Cortex of kidney (tissue), 1 donor: ENCODE measurements at places on chromosomes 6 and 20.

DNA sequence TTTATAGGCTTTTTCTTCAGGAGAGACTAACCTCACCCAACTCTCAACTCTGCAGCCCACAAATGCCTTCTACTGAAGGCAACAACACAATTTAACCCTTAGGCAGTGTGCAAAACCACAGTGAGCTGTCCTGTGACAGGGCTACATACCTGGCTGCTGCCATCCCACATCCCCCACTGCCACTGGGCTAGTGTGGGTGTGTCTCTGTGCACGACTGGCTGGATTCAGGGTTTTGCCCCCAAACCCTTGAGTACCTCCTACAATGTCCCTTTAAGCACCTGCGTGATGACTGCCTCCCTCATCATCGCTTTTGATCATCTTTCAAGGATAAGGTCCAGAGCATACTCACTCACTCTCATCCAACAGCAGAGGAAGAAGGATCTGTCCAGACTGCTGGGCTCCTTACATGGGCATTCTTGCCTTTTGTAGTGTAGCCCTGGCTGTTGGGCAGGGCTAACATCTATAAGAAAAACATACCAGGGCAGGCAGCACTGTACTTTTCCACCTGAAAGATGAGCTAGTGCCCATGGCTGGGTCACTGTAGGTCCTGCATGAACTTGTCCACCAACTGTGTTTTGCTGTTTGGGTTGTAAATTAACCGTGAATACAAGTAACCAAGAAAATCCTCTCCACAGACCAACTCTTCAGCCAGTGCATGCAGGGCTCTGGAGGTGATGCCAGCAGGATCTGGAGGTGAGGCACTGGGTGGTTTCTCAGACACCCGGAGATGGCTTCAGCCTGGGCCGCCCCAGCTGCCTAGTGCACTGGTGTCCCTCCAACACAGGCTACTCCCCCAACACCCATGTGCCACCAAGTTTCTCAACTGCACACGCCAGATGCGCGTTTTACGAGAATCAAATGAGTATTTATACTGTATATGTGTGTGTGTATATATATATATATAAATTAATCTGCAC, 45.2 kb downstream of the PLCG1 start:
- no peak for DNase-seq

GRCh38 chr20:54161821-54162149, 12.0 kb downstream of the CYP24A1 start:
- no peak for DNase-seq

DNA sequence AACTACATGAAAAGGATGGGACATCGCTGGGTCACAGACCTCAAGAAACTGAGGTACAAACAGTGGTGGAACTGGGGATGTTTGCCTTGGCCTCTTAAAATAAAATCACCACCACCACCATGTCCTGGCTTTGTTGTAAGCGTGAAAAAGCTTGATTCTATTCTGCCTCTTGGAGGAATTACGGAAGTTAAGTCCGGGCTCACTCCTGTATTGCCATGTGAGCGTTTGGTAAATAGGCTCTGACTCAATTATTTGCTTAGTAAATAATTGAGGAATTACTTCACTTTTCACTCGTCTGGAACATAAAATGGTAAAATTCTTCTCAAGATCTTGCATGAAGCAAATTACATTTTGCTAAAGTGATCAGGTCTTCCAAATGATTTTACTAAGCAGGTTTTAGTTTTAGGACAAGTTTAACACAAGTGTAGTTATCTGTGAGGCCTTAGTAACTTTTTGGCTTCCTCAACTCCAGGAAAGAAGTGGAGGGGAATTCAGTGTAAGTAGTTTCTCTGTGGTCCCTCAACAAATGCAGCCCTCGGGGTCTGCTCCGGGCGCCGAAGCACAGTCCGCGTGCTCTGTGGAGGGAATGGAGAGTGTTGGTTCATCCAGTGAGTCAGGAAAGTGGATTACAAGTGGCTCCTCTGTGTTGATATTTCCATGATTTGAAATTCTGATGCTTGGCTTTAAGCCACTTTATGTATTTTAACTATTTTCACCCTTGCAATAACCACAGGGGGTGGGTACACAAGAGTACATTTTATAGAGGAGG, 23.8 kb downstream of the IYD start:
- DNase-seq = no peak

GRCh38 chr20:36491901-36492617, 49.3 kb upstream of the MYL9 start:
- DNase-seq = no peak

GRCh38 chr6:13235339-13235738, 93.0 kb downstream of the TBC1D7 start:
- DNase-seq = no peak

- DNase-seq = no peak
Measured at GRCh38 chr6:157727629-157728182, 95.3 kb upstream of the SNX9 start.

- DNase-seq = no peak
Measured at GRCh38 chr6:137706083-137706750, 160.8 kb upstream of the TNFAIP3 start.

DNA sequence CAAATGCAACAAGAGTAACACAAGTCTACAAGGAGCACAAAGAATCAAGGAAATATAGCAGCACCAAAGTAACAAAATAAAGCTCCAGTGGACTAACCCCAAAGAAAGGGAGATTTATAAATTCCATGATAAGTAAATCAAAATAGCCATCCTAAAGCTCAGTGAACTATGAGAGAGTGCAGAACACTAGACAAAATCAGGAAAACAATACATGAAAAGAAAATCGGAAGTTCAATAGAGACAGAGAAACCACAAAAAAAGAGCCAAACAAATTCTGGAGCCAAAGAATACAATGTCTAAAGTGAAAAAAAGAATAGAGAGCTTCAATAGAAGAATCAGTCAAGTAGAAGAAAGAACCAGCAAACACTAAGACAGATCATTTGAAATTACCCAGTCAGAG, 247.3 kb upstream of the TENT5A start:
- no peak for DNase-seq

GRCh38 chr6:14406614-14407331, 289.2 kb downstream of the CD83 start:
- DNase-seq = no peak

GRCh38 chr20:23629017-23629541, 8.7 kb downstream of the CST3 start:
- DNase-seq = no peak

DNA sequence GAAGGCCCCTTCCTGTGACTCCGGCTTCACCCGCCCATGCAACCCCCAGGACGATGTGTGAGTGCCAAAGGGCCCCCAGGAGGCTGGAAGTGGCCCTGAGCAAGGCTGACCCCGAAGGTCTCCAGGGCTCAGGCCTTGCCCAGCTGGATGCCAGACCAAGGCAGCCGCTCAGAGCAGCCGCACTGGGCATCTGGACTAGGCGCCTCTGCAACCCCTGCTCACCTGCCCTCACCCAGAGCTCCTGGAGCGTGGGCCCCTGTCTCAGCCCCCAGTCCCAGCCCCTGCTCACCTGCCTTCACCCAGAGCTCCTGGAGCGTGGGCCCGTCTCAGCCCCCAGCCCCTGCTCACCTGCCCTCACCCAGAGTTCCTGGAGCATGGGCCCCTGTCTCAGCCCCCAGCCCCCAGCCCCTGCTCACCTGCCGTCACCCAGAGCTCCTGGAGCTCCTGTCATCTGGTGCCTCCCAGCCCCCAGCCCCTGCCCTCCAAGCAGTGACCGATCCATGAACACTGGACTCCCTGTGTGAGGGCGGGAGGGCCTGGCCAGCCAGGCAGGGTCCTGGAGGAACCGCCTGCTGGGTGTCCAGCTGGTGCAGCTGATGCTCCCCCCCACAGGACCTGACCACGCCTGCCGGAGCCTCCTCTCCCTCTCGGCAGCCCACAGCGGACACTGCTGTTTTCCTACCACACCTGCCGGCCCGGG, 1.1 kb downstream of the SRMS start:
- DNase-seq = no peak

DNA sequence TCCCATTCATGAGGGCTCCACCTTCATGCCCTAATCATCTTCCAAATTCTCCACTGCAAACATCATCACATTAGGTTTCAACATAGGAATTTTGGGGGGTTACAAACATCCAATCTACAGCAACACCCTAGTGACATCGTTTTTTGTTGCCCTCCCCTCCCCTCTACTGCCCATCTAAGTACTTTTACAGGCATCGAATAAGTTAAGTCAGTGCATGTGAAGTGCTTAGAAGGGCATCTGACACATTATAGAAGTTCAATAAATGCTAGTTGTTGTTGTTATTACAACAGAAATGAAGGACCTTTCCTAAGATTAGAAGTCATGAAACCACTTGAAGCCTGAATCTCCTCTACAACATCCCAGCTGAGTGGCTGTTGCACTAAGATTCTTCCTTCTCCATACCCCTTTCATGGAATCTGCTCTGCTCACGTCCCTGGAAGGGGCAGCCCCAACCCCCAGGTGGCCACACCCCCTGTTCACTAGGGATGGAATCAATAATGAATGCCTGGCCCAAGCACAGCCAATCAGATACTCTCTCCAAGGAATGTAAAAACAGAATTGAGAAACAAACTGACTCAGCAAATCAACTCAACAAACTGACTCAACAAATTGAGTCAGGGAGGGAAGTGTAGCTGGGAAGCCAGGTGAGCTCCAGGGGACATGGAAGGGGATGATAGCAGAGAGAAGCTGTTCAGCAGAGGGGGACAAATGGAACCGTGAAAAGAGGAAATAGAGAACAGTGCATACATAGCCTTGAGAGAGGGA, 3.9 kb upstream of the LRP11 start:
- no peak for DNase-seq

- DNase-seq = no peak
Measured at GRCh38 chr6:11432091-11432490, 105.5 kb upstream of the TMEM170B start.

DNA sequence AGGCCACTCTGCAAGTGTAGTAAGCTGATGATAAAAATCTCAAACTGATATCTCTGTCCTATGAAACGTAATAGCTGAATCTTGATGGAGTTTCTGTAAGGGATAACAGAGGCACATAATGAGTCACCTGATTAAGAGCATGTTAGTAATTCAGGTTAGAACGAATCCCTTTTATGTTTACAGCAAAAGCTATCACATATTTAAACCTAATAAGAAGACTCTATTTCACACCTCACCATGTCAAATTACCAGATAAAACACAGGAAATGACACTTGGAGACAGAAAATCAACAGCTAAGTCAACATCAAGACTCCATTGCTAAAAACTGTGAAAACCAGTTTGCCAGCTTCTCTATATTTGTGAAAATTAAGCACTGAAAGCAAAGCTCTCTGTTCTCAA, 11.8 kb downstream of the CST7 start:
- DNase-seq = no peak

DNA sequence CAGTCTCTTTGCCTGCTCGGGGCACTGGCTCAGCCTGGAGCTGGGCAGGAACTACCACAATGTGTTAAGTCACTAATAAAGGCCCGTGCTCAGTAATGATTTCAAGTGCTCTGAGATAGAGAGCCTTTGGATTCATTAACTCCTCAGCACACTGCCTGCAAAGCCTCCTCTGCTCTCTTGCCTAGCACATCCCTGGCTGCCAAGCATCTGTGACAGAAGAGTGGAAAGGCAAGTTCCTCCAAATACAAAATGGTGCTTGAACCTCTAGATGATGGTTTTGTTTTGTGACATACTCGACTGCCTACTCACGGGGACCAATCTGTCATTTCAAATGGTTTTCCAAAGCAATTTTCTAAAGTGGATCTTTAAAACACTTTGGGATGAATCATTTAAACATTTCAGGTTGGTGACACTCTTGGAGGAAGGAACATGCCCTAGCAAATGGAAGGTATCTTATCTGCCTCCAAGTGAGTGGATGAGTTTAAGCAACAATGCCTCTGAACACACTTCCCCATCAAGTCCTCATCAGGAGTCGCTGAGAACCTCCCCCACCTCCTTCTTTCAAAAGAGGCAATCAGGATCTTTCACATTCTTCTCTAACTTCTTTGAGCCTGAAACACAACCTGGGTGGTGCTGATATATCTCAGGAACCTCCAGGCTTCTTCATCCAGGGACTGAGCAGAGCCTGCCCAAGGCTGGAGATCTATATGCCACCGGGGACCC, 35.8 kb downstream of the METTL24 start:
- DNase-seq = no peak

- no peak for DNase-seq
Measured at GRCh38 chr6:21914121-21914973, 320.8 kb downstream of the SOX4 start.

DNA sequence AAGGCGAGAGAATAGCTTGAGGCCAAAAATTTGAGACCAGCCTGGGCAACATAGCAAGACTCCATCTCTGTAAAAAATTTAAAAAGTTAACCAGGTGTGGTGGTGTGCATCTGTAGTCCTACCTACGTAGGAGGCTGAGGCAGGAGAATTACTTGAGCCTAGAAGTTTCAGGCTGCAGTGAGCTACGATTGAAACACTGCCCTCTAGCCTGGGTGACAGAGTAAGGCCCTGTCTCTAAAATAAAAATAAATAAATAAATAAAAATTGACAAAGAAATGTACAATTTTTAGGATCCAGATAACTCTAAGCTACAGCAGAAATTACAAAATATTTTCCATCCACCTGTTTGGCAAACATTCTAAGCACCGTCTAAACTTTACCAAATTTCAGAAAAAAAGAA, 941.0 kb upstream of the ADGRB3 start:
- DNase-seq = no peak

GRCh38 chr6:34317882-34318498, 69.2 kb upstream of the SMIM29 start:
- no peak for DNase-seq

- DNase-seq = no peak
Measured at GRCh38 chr6:105753207-105753606, 332.9 kb upstream of the PRDM1 start.

- no peak for DNase-seq
Measured at GRCh38 chr6:111522393-111523020, 39.5 kb upstream of the REV3L start.

DNA sequence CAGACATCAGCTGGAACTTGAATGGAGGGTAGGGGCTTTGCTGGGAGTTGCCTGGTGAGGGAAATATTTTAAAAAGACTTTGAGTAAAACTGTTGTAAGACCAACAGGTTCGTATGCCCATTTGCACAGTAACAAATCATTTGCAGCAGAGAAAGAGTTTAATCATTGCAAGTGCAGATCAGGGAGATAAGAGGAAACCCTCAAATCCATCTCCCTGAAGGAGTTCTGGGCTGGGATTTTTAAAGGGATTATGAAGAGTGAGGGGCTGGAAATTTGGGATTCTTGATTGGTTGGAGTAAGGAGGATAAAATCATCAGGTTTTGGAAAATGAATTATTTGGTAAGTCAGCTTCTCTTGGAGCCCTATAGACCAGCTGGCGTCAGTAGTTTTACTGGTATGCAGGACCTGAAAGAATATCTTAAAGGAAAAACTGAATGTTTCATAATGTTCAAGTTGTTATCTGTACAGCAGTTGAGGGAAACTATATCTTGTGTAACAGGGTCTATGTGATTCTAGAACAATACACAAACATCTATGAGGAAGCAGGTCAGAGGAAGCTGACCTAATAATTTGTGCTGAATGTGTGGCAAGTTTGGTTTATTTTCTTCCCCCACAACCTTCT, 295.5 kb downstream of the PLCB1 start:
- DNase-seq = no peak
